HAP-1 (cell line): ENCODE measurements at places on chromosomes 12 and 14.

DNA sequence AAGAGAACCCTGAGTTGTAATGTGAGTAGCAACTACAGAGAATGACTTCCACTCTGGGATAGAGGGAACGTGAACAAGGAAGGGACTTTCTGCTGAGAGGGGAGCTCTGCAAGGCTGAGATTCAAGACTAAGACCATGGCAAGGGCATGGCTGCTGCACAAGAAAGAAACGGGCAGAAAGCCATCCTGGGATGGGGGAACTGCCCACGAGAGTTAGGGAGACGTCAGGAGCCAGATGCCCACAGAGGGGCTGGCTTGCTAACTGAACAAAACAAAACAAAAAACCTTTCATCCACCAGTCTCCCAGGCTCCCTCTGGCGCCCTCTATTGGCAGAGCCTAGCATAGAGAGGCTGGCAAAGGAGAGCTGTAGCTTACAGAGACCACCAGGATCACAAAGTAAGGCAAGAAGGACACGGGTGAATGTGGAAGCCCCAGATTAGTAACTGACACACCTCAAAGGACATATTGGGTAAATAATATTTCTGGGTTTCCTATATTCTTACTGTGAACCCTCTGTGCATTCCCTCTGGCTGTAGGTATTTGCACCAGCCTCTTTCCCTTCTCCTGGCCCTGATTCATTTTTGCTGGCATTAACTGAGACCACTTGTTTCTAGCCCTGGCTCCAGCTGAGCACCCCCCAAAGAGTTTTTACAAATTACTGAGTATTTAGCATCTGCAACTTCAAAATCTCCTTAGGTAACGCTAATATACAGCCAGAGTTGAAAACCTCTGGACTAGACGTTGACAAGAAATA lies 338.3 kb downstream of the EMP1 start:
- peak; percentile 53 for DNase-seq

- no peak for DNase-seq
Measured at GRCh38 chr14:104590240-104590965, 10.8 kb downstream of the C14orf180 start.

GRCh38 chr14:24712909-24713308 lies 78.9 kb upstream of the GZMB start:
- no peak for DNase-seq

DNA sequence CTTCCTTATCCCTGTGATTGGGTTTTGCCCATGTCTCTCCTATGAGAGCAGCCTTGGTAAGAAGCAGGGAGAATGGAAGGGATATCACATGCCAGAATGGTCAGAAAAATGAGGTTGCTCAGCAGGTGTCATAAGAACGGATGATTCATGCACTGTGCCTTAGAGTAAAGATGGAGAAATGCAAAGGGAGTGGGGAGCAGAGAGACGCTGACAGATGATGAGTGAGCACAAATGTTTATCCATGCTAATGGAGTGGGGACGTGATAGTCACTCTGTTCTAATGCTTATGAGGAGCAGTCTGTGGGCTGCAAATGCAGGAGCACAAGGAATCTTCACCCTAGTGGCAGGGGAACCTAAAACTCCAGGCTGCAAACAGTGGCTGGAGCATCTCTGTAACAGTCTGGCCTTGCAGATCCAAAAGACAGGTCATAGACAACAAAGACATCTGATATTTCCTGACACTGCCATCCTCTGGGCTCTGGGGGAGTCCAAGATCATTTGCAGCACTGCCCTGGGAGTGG lies 243.2 kb downstream of the CACNA1C start:
- no peak for DNase-seq

DNA sequence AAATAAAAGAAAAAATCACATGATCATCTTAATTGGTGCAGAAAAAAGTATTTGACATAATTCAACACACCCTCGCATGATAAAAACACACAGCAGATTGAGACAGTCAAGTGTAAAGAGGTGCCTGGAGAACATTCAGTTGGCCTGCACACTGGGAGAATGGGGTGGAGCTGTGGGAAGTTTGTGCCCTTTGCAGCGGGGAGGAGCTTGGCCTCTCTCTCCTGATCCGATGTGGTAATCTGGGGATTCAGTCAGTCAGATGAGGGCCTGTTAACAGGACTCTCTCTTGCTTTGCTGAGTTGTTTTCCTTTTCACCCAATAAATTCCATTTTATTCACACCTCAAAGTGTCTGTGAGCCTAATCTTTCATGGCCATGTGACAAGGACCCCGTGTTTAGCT lies 5.9 kb downstream of the SERPINA6 start:
- peak; percentile 51 for DNase-seq

GRCh38 chr12:45284096-45284901 lies 68.4 kb downstream of the ANO6 start:
- DNase-seq = peak; percentile 55

GRCh38 chr14:69573205-69573830 lies 1.4 kb downstream of the CCDC177 start:
- no peak for DNase-seq

DNA sequence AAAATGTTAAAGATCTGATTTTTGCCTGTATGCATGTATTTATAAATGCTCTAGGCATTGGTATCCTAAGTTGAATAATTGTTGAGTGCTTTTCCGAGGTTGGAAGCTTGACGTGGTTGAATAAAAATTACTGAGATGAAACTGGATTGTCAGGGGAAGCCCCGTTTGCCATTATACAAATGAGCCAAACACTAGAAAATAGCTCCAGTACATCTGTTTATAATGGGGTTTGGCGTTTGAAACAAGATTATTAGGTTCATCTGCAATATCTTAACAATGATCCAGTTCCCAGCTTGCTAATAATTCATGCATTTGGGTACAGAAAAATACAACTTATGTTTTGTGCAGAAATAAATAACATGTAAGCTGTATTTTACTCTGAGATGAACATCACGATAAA lies 789.6 kb downstream of the GALC start:
- DNase-seq = no peak

- DNase-seq = no peak
Measured at GRCh38 chr14:84453307-84453950, 1076.5 kb upstream of the FLRT2 start.

GRCh38 chr12:43306066-43306465 lies 245.9 kb downstream of the ADAMTS20 start:
- no peak for DNase-seq

GRCh38 chr12:109762673-109763191 lies 49.1 kb downstream of the FAM222A start:
- DNase-seq = no peak

- DNase-seq = no peak
Measured at GRCh38 chr12:91566328-91567099, 383.9 kb upstream of the DCN start.

- no peak for DNase-seq
Measured at GRCh38 chr14:21257394-21257909, 11.8 kb downstream of the HNRNPC start.

DNA sequence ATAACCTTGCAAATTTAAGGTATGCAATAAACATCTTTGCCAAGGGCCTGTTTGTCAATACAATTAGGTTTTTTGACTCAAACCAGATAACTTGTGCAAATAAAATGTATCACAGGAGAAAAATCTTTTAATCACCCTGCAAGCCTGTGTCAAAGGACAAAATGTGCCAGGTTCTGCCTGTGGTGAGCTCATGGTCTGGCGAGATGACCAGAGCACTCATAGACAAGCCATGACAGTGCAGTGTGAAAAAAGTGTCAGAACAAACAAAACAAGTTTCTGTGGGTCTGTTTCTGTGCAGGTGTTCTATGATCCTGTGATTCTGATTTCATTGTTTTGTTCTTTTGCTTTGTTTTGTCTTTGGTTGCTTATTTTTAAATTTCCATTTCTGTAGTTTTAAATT lies 847.2 kb downstream of the VRK1 start:
- DNase-seq = no peak
